ENCODE measurements at places on chromosomes 3 and 15.

GRCh38 chr3:113035387-113035982 is 44.7 kb downstream of the GTPBP8 start:
- peak; percentile 44 for DNase-seq

- DNase-seq, result no peak
Measured at GRCh38 chr3:151541178-151541577, 80.3 kb upstream of the IGSF10 start.

- peak; percentile 61 for DNase-seq
Measured at GRCh38 chr3:179853176-179853575, 183.6 kb downstream of the PEX5L start.

DNA sequence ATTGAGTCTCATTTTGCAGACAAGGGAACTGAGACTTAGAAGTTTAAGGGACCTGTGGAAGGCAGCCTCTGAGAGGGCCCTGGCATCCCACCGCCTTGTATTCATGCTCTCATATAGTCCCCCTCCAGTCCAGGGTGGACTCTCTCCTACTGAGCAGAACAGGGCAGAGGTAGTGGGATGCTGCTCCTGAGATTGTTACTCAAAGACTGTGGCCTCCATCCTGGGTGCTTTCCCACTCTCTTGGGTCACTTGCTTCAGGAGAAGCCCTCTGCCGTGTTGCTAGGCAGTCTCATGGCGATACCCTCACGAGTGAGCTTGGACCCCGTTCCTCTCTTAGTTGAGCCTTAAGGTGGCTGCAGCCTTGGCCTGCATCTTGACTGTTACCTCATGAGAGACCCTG is 22.2 kb upstream of the ADCY5 start:
- no peak for DNase-seq

DNA sequence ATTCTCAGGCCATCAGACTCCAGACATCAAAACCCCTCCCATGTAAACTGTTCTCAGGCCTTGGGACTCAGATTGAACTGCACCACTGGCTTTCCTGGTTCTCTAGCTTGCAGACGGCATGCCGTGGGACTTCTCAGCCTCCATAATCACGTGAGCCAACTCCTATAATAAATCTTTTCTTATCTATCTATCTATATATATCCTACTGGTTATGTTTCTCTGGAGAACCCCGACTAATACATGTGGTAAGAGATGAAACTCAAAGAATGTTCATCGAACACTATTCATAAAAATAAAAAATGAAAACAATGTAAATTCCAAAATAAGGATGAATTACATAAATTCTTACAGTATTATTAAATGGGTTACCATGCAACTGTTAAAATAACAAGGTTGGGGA is 84.5 kb upstream of the NTRK3 start:
- no peak for DNase-seq

GRCh38 chr3:31448035-31448881 is 84.5 kb upstream of the STT3B start:
- no peak for DNase-seq

DNA sequence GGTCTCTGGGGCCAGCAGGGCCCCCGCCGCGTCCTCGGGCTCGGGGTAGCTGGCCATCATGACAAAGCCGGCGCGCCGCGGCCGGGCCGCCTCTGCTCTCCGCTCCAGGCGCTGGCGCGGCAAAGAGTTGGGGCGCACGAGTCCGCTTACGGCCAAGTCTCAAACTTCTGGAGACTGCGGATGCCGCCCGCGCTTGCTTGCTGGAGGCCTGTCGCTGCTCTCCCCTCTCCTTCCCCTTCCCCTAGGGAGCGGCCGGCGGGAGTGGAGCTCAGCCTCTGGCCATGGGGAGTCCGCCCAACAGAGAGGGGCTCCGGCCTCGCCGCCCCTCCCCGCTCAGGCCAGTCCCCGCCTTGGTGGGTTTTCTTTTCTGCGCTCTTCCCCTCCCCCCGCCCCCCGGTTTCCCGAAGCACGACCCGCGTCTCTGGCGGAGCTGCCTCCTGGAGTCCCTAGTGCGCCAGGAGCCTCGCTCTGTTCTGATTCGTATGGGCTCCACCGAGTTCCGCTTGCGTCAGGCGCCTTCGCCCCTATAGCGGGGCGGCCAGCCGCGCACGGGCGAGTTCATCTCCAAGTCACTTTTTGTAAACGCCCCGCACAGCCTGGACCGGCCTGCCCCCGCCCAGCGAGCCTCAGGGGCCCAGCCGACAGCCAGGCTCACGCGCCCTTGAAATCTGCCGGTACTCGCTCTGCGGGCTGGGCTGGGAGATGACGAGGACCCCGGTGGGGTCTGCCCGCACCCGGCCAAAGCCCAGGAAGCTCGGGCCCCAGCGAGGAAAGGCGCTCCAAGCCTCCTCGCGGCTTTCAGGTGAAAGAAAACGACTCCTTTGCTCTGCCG is at the start of the genes FOXL2 and FOXL2NB:
Gene FOXL2, minus strand, starts transcription at position 475 of the 832 bp plus-strand sequence. Its CDS starts 415 bp downstream, at position 60.
Gene FOXL2NB, plus strand, starts transcription at position 555 of the 832 bp plus-strand sequence. Its CDS starts 148 bp downstream, at position 703.
- DNase-seq, result no peak

DNA sequence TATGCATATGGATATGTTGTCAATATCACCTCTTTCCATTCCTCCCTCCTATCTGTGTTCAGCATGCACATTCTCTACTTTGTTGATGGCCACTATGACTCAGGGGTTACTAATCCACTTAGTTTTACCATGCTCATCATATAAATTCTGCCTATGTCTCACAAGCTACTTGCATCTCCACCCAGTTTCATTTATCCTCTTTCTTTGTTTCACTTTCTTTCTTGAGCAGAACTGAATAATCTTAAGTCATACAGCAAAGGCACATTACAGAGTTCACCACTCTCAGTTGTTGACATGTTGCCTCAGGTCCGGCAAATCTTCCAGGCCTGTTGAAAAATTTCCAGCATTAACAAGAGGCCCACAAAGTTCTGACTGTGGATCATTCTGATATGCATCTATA is 71.5 kb downstream of the SSR3 start:
- DNase-seq, result peak; percentile 70

DNA sequence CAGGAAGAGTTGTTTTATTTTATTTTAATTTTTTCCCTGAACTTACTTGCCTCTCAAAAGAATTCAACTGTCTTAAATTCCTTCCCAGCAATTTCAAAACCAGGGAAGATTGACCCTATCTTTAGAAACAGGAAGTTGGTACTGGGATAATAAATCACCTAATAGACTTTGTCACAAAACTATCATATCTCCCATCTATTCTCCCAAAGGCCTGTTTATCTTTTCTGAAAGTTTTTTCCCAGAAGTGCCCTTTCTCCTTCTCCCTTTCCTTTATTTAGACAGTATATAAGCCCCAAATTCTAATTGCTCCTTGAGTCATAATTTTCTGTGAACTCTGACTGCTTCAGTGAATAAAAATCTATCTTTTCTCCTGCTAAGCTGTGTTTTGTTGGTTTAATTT is 2.9 kb upstream of the RNF7 start:
- no peak for DNase-seq

DNA sequence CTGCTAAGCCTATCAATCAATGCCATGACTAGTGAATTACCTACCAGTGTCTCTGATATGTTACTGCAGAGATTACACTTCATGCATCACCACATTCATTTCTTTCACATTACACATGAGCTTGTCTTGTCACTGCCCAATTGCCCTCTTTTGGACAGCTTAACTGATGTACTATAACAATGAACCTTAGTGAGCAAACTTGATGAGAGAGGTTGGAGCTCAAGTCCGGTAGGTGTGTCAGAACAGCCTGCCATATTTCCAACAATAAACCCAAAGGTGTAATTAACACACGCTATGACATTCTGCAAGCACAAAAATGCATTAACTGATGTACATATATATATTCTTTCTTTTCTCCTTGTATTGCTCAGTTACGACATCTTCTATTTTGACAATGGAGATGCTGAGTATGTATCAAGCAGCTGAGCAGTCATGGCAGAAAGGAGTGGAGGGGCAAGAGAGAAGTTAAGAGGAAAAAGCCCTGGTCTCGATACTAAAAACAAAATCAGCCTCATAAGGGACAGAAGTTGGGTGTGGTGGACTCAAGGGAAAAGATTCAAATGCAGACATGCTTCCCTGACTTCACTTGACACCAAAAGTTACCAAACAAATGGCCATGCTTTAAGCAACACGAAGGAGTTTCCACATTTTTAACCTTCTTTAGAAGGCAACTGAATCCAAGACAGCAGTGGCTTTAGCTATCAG is 538.2 kb downstream of the FOXP1 start:
- DNase-seq, result no peak

- DNase-seq, result no peak
Measured at GRCh38 chr3:39808467-39809180, 785 bp upstream of the MYRIP start.

DNA sequence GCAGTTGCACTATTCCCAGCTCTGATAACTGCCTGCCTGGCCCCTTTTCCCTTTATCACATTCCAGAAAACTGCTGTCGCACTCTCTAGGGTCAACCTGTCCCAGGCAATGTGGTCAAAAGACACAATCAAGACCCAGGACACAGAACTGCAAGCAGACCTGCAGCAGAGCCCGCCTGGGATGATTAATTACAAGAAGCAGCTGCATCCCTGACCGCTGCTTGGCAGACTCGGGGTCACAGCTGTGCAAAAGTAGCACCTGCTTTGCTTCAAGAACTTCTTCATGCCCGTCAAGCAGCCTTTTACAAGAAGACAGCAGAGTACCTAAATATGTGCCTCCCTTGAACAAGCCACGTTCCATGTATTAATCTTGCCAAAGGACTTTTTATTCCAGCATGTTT is 120.0 kb upstream of the ST8SIA2 start:
- no peak for DNase-seq

- no peak for DNase-seq
Measured at GRCh38 chr3:111314181-111314873, 227.7 kb upstream of the CD96 start.

DNA sequence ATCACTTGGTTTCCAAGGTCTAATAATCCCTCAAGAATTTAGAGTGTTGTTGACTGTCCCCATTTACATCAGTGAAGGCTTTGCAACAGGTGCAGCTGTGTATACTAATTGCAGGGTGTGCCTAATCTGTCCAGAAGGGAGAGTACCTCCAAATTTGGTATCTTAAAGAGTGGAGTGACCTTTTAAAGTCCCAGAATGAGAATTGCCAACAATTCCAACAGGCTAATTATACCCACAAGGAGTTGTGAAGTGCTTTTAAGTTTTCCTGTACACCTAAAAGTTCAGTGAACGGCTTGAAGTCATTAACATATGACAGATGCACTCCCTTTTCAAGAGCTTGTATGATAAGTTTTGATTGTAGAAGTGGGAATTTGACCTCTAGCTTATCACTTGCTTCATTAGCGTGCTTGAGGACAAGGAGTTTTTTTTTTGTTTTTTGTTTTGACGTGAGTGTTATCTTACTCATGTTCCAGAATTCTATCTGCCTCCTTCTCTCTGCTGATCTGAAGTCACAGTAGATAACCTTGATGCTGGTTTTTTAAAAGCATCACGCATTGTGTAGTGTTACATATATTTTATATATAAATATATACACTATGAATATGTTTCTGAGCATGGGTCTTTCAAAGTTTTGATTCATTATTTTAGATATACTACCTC is 26.3 kb downstream of the CDIN1 start:
- no peak for DNase-seq

DNA sequence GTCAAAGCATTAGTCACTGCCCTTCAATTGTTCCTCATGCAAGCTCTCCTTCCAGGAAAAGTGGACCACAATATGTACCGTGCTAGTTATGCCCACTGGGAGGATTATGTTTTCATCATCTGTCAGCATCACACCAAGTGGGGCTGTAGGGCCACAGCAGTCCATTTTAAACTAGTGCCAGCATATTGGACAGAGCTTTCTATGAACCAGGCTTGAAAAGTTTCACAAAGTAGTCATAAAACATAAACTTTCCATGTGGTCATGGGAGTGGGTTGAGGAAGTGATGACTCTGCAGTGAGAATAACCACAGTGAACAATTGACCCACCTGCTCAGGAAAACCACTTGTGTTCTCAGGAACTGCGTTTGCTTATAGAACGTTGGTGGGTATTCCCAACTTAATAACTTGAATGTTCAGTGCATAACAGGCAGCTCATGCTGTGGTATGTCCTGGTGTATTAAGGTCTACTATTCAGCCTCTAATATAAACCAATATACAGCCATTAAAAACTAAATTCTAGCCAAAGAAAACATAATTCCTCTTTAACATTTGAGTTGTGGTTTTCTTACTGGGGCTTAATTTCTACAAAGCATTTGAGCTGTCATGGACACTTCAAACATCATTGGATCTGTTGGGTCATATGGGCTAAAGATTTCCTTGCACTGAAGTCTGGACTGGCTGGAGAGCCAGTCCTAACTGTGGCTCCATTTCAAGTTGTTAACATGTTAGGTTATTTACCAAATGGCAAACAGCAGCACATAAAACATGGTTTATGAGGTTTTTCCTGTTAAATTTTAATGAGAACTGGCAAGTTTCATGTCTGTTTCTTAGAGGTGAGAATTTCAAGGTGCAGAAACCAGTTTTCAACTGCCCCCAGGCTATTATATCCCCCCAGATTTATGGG is 274.1 kb downstream of the OTOL1 start:
- DNase-seq, result no peak

GRCh38 chr3:121855555-121855954 is 20.5 kb downstream of the EAF2 start:
- no peak for DNase-seq

DNA sequence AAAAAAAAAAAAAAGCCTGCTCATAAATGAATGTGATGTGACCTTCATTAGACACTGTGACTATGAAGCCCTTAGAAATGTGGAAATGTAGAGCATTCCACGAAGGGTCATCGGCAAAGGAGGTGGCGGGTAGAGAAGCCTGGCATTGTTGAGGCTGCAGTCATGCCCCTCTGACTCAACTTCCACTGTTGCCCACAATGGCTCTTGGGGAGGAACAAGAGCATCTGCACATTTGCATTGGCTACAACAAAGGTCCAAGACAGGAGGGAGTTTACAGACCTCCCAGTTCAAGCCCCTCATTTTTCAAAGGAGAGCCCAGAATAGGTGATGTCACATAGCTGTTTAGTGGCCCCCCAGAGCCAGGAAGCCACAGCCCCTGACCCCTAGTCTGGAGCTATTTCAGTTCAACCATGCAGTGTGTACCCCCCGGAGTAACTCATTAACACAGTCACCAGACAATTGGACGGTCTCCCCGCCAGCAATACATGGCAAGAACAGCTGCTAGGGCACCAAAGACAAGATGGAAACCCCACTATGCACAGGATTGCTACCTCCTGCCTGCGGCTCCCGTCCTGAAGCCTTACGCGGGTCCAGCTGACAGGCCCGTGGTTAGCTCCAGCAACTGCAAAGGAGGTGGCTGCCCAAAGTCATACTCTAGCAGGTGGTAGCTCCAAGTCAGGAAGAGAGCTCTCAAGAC is 56.2 kb downstream of the SH3BP5 start:
- no peak for DNase-seq

GRCh38 chr3:159855599-159856346 is 132.9 kb upstream of the IL12A start:
- DNase-seq, result no peak

GRCh38 chr15:64460206-64460723 is at the start of gene ZNF609:
Gene ZNF609 (plus strand): TSS chr15:64460578. CDS start chr15:64499420, 38,842 bp downstream.
- peak; percentile 94 for DNase-seq

GRCh38 chr15:28147801-28148200 is 48.7 kb upstream of the OCA2 start:
- no peak for DNase-seq

DNA sequence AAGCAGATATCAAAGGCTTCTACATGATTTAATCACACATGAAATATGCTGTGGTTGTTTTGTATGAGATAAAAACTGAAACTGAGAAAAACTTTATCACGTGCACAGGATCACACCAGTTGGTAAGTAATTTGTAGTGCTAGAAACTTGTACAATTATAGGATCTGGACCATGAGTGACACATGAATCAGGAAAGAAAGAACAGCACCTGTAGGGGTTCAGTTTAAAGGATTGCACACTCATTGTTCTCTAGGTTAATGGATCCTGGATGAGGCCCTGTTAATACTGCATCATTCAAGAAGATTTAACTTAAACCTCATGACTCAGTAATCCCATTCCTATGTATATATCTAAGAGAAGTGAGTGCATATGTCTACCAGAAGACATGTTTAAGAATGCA is 87.9 kb downstream of the STT3B start:
- no peak for DNase-seq

Data from stromal cell of bone marrow (primary cell).